ENCODE measurements at places on chromosomes 13 and 19. TPM values are rescaled to one million over a fixed set of nuclear protein-coding genes. Genes with fewer than 3 reads are reported as not detected.

Gene CFAP97D2
- not detected for total RNA-seq

Gene FLT1
- 10.0 TPM for total RNA-seq

Gene ACER1
- total RNA-seq, result not detected

Gene SHKBP1
- total RNA-seq, result 15.6 TPM

Gene OR4F17
- total RNA-seq, result not detected

Gene ARHGAP33
- 0.72 TPM for total RNA-seq

- peak; percentile 77 for DNase-seq
Measured at GRCh38 chr19:5987077-5987818, 9.3 kb upstream of the RANBP3 start.

DNA sequence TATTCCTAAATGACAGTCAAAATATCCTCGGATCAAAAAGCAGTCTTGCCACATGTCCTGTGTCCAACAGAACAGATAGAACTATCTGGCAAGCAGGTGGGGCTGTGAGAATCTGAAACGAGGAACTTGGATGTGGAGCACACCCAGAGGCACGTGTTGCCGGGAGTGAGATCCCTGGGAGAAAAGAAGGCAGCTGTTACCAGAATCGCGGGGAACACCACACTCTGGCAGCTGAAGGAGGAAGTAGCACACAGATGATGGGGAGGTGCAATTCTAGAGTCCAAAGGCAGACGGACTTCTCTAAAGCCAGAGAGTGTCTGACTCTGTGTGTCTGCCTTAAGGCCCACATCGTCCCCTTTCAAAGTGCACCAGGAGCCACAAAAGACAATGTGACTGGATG lies 22.3 kb downstream of the SLC7A1 start:
- peak; percentile 39 for DNase-seq

DNA sequence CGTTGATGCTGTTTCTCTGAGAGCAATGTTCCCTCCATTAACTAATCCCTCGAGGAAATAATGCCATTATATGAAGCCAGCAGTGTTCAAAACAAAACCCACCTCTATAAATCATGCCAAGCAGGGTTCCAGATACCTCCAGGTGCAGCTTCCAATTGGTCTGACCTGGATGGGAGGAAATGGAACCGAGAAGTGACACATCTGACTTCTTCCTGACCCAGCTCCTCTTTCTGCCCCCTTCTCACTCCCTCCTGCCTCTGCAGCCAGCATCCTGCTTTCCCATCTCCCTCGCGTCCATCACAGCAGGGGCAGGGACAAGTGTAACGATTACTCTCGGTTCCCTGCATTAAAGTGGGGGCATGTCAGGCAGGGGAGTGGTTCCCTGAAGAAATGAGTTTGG lies 37.5 kb downstream of the HSPH1 start:
- no peak for DNase-seq

DNA sequence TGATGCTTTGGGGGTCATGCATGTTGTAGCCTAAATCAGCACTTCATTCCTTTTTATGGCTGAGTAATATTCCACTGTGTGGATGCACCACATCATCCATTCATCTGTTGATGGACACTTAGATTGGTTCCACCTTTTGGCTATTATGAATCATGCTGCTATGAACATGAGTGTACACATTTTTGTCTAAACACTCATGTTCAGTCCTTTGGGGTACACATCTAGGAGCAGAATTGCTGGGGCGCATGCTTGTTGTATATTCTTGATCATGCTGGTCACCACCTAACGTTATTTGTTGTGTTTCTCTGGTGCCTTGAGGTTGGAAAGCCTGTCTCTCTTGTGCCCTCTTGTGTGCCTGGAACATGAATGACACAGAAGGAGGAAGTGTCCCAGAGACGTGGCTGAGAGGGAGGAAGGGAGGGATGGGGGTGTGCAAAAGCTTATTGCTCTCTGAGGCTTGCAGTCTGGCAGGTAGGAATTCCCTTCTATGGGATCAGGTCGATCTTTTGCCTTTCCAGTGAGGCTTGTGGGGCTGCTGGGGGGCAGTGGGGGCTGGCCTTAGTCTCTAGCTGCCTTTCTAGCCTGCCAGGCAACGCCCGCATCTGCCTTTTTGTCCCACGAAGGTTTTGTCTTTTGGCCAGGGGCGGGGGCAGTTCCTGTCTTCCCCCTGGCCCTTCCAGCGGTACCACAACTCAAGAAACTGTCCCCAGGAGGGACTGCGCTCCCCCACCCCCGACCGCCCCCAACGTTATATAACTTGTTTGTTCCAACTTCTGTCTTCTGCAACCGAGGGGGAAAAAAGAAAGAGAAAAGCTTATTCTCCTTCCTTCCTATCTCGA lies 7.6 kb downstream of the KLHL26 start:
- no peak for DNase-seq

DNA sequence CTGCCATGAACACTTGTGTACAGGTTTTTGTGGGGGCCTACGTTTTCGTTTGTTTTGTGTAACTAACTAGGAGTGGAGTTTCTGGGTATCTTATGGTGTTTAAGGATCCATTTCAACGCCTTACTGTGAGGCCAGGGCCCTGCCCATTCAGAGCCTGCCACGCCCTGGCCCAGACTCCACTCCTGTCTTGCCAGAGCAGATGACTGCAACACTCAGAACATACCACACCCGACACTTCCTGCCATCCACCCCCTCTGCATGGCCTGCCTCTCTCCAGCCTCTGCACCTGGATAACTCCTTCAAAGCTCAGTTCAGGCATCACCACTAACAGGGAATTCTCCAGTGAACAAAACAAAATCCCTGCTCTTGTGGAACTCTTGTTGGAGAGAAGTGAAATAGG lies 43.2 kb downstream of the RGCC start:
- no peak for DNase-seq

DNA sequence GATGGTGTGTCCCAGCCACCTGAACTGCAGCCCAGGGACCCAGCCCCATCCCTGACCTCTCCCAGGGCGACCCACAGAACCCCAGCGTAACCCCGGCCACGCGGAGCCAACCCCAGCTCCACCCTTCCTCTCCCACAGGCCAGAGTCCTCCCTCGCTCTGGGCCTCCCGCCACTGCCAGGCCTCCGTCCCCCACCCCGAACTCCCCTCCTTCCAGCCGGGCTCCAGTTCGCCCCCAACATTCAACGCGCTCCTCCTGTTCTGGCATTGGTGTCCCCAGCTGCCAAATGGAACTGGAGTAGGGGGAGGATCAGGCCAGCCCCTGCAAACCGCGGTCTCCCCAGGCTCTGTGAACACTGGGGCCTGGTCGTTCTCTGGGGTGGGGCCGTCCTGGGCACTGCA lies 7.4 kb downstream of the LINGO3 start:
- no peak for DNase-seq

DNA sequence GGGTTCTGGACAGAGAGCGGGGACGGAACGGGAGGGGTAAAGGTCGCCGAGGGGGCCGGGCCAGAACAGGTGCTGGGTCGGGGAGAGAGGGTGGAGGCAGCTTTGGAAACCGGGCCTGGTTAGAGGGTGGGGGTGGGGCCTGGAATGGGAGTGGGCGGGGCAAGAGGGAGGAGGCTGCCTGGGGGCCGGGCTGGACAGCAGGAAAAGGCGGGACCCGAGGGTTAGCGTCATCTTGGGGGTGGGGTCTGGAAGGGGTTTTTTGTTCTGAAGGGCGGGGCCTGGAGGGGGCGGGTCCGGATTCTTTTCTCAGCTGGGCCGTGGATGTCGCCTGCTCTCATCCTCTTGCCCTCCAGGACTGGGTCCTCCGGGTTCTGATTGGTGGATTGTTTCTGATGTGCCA lies 4.3 kb upstream of the ZNF813 start:
- DNase-seq, result peak; percentile 6

GRCh38 chr13:27797228-27797624 lies 4.9 kb downstream of the GSX1 start:
- peak; percentile 30 for DNase-seq

DNA sequence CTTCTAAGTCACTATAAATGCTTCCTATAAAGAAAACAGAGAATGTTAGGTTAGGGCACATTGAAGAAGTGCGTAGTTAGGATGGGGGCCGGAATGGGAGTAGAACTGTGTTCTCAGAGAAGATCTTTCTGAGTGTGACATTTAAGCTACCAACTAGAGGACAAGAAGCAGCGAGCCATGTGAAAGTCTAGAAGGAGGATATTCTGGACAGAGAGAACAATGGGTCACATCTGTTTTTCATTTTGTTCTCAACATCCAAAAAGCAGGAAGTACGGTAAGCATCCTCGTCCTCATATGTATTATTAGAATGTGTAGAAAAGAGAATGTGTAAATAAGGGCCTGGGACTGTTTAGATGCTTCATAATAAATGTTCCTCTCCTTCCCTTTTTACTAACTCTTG lies 44.5 kb upstream of the PARP4 start:
- DNase-seq, result no peak

DNA sequence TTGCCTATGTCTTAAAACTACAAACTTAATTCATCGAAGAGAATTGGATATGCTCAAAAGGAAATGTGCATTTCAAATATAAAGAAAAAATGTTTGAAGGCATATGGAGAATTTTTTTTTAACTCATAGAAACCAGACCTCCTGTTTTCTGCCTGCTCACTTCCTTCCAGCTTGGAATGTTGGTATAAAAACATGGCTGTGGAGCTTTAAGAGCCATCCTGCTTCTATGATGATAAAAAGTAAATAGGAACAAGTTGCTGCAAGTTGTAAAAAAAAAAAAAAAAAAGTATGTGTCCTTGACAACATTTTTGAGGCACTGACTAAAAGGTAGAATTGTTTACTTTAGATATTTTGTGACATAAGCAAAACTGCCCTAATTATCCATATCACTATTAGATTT lies 1230.7 kb downstream of the PCDH9 start:
- DNase-seq, result no peak

DNA sequence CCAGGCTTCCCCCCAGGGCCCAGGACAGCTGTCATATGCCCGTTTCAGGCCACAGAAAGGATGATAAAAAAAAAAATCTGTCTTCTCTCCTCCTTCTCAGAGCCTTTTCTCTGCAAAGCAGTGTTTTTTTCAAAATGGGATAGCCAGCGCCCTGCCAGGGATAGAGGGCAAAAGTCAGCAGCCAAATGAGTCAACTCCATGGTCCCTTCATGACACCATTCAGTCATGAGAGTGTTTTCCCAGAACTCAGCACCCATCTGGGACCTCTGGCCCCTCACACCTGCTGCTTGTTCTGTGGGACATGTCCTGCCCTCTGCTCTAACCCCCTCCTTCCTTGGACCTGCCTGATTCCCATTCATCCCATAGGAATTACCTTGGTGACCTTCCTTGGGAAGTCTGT lies 95.0 kb downstream of the CYSLTR2 start:
- DNase-seq, result peak; percentile 23

DNA sequence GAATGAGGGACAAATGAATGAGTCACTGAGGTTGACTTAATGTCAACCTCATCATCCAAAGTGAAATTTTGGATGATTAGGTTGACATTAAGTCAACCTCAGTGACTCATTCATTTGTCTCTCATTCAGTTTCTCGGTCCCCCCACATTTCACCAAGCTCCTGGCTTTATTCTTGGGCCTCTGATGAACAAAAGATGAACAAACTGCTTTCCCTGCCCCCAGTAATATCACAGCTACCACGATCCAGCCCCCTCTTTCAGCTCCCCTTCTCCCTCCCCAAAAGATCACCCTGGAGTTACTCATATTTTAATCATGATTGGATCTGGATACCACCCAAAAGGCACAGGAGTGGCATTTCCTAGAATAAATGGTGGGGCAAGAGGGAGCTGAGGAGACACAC lies 10.8 kb downstream of the CEACAM18 start:
- DNase-seq, result no peak

- DNase-seq, result no peak
Measured at GRCh38 chr19:31970027-31970461, 375.4 kb upstream of the ZNF507 start.
